Lower lobe of right lung (tissue), 2 donors: ENCODE measurements at places on chromosomes 13 and 19. TPM values are rescaled to one million over a fixed set of nuclear protein-coding genes. Genes with fewer than 3 reads are reported as not detected.
A peak's percentile ranks its signal among the peaks of the same experiment; 100 is the strongest.

GRCh38 chr19:2590630-2591399 is 111.7 kb downstream of the GNG7 start:
- no peaks in the 10 kb centered on the region for H3K4me1 ChIP-seq
- no peaks in the 10 kb centered on the region for H3K27me3 ChIP-seq
- H3K27ac ChIP-seq = no peak overlapping the region
- DNase-seq = no peak
- H3K36me3 ChIP-seq = no peaks in the 10 kb centered on the region

DNA sequence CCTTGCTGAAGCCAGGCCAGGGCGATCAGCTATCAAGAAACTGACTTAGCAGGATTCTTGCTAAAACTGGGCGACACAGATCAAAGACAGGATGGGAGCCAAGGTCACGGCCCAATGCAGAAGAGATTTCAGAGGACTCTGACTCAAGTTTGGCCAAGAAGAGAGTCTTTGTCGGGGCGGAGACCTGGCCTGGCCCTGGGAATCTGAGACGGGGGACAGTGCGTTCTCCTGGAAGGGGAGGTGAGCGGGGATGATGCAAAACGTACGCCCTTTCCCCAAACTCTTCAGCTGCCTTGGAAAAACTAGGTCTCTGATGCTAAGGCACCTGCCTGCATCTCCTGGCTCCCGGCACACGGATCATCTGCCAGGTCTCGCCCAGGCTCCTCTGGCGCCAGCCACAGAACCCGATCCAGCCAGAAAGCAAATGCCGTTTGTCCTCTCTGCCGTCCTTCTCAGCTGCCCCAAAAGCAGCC is 9.8 kb downstream of the MVB12A start:
- H3K4me3 ChIP-seq = no peak overlapping the region
- no peak overlapping the region for H3K27ac ChIP-seq
- no peaks in the 10 kb centered on the region for H3K36me3 ChIP-seq
- no peaks in the 10 kb centered on the region for H3K27me3 ChIP-seq

GRCh38 chr19:48999481-49000325 is 6.0 kb downstream of the RUVBL2 start:
- no peak overlapping the region for H3K4me3 ChIP-seq
- peaks cover 4% of the 10 kb centered on the region for H3K4me1 ChIP-seq
- H3K27me3 ChIP-seq = no peaks in the 10 kb centered on the region
- DNase-seq = peak; percentile 75
- H3K27ac ChIP-seq = no peak overlapping the region

GRCh38 chr13:96540670-96541069 is 450.8 kb downstream of the HS6ST3 start:
- H3K4me3 ChIP-seq = no peak overlapping the region
- H3K4me1 ChIP-seq = no peaks in the 10 kb centered on the region
- no peak for DNase-seq
- H3K27me3 ChIP-seq = no peaks in the 10 kb centered on the region
- H3K27ac ChIP-seq = no peak overlapping the region
- H3K36me3 ChIP-seq = no peaks in the 10 kb centered on the region

- no peaks in the 10 kb centered on the region for H3K36me3 ChIP-seq
- peaks cover 7% of the 10 kb centered on the region for H3K27me3 ChIP-seq
- no peaks in the 10 kb centered on the region for H3K4me1 ChIP-seq
These were observed 2.9 kb downstream of the LILRA2 start for GRCh38 chr19:54576411-54576976.

Gene FPR1
- total RNA-seq = 105 TPM
